ENCODE measurements at places on chromosomes 5 and 9. TPM values are rescaled to one million over a fixed set of nuclear protein-coding genes. Genes with fewer than 3 reads are reported as not detected.

DNA sequence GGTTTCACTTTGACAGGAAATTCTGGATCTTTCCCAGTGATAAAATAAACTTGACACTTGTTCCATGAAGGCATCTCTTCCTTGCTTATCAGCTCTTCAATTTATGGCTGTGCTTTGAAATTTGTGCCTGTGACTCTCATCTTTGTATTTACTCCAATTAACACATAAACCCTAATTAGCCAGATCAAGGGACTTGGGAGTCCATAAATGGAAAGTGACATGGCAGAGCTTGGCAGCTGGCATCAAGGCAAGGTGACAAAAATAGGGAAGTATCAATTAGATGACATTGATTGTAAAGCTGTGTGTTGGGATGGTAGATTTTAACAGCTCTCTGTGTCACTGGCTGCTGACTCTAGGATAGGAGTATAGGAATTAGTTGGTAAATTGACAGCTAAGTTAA lies 133.9 kb downstream of the PBX3 start:
- no peak for DNase-seq

- no peak for DNase-seq
Measured at GRCh38 chr9:134339183-134339806, 13.0 kb downstream of the RXRA start.

- DNase-seq: no peak
Measured at GRCh38 chr5:67644221-67644920, 447.8 kb upstream of the CD180 start.

GRCh38 chr5:79692596-79692995 lies 3.0 kb downstream of the CMYA5 start:
- DNase-seq: no peak

DNA sequence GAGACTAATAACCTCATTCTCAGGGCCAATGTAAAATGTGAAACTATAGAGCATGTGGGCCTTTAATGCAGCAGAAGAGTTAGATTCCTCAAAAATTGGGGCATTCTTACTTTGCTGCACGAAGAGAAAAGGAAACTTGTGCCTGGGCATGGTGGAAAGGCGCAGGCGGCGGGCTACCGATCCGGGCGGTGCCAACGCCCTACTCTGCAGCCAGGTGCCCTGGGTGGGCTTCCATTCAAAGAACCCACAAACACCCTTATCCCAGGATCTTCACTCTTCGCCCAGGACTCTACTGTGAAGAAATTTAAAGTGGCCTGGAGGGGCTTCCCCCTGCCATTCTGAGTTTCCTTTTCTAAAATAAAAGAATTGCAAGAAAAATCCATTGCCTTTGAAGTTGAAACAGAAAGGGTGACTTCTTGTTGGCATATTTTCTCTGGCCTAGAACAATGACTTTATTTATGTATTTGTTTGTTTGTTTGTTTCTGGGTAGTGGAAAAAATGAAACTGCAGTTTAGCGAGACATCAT lies 124.9 kb downstream of the TMEM161B start:
- DNase-seq: no peak

DNA sequence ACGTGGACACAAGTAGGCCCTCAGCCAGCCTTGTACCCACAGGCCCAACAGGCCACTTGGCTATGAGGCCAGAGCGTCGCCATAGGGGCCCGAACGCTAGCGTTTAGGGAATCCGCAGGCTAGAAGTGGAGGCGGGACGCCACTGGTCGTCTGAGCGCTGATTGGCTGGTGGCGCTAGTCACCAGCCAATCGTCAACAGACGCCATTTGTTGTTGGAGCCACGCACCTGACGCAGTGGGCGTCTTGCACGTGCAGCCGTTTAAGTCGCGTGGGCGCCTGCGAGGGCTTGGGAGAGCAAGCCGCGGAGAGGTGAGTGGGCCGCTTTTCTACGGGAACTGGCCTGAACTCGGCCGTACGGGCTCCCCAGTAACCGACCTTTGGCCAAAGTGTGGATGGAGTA lies at the start of gene DDX4:
DDX4 (plus strand) TSS at position 269 of the 400 bp plus-strand sequence. CDS start 903 bp downstream, outside the sequence.
- DNase-seq: no peak

Gene GFPT2
- total RNA-seq: 2.1 TPM

DNA sequence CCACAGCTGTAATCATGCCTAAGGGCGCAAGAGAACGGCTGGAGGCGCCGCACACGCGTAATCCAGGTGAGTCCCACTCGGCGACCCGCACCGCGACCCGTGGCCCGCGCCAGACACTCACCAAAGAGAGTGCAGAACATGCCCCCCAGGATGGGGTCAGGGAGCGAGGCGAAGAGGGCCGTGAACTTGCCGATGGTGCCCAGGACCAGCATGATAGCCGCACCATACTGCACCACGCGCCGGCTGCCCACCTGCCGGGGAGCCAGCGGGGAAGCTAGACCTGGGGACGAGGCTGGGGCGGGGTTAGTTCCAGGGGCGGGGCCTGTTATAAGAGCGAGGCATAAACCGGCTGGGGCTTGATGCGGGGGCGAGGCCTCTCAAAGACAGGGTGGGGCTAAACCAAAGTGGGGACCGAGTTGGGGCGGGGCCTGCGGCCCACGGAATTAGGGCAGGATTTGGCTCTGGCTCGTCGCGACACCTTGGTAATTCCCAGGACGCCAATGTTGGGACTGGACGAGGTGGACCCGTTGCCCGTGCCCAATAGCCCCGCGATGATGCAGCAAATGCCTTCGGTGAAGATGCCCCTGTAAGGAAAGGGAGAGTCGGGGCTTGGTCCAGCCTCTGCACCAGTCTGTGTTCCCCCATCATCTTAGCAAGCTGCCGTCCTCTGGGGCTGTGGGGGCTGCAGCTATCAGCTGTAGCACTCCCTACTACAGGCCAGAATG lies 4.8 kb downstream of the SLC23A1 start:
- no peak for DNase-seq

DNA sequence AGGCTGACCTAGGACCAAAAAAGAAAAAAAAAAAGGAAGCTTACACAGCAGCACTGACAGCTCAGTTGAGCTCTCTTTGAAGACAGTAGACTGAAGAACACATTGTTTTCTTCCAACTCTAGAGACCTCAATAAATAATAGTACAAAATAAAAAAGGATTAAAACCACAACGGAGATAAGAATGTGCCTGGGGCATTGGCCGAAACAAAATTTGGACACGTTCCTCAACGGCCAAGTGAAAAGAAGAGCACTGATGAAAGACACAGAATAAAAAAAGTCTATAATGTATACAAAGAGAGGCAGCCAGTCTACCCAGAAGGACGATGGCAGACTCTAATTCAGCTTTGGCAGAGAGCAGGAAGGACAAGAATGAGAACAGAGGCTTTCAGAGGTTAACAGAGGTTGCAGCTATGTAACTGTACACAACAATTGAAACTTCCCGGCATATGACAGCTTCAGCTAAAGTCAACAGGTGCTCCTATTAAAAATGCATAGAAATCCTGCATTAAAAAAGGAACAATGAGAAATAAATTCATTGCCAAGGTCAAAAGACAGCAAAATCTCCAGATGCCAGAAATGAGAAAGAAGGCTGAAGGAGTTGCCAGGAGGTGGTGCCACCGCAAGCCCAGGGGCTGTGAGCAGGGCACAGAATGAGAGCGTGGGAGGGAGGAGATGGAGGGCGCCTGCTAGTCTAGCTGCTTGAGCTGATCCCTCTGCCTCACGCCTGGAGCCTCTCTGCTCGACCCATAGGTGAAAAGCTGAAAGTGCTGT lies 113.9 kb downstream of the DCP2 start:
- DNase-seq: no peak

Gene PLPP7
- total RNA-seq: 3.3 TPM
